ENCODE measurements at places on chromosomes 5 and 9.
A peak's percentile ranks its signal among the peaks of the same experiment; 100 is the strongest.

DNA sequence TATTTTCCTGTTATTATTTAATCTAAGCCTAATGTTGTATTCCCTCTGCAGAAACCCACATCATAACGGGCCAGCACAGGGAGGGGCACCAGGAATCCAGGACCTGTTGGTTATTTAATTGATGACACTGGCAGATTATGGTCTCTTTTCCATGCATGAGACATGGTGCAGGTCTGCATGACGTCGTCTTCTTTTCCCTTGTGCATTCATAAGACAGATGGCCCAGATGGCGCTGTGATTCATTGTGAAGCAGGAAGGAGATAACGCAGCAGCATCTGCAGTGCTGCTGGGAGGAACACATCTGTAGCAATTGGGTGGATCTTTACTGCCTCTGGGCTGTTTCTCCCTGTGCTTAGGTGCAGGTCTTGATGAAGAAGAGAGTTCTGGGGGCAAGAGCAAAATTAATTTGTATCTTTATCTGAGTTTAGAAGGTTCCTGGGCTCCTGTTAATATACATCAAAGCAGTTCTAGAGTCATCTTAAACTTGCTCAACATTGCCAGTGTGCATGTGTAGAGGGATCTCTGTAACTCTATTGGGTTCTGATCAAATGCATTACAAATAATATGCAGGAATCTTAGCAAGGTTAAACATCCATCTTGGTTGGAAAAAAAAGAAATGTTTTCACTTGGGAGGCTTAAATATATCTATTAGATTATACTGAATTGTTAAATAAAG is 176.1 kb downstream of the PCSK1 start:
- no peak for DNase-seq

DNA sequence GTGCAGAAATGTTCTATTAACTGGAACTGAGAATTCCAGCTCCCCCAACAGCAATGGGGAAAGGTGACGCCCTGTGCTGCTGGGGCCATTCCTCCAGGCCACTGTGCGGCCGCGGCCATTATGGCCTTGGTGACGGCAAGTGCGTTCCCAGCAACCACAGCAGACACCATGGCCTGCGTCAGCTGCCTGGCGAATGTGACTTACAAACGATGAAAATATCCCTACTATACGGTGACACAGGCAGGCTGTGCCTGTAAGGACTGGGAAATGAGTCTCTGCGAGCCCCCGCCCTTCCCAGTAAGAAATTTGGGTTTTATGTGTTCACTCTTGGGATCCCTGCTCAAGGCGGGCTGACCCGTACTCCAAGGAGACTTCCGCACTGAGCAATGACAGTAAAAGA is 20.6 kb downstream of the CLPTM1L start:
- DNase-seq = peak; percentile 9

DNA sequence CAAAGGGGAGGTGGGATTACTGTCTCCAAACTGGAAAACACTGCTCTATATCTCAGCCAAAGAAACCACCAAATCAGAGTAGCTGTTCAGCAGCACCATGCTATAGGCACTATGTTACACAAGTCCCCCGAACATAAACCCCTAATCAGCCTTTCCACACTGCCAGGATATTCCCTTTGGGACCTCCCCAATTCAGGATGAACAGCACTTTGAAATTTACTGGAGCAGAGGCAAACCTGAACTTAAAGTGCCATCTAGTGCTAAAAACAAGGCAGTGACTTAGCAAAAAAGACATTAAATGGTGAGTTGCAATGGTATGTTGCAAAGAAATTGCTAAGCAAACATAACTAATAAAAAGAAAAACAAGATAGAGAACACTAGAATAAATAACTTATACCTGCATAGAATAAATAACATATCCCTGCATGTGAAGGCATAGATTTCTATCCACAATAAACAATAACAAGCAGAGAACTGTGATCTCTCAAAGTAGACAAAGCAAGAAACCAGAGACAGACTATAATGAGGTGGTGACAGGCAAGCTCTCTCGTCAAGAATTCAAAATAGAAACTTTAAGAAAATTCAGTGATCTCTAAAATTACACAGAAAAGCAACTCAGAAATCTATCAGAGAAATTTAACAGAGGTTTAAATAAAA is 584.4 kb upstream of the ACO1 start:
- DNase-seq = no peak

DNA sequence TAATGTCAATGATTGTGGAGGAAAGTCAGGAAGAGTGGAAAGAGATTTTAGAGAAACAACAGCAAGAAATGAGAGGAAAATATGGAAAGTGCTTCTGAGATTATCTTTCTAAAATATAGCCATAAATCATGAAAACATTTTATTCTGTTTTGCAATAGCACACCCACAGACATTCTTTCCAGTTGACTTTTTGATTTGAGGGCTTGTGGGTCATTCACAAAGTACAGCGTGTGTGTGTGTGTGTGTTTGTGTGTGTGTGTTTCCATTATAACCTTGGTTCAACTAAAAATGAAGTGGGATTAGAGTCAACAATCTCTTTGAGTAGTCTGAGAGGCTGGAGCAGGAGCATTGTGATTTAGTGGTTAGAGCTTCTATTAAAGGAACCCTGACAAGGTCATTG is 116.6 kb upstream of the GAS1 start:
- no peak for DNase-seq

DNA sequence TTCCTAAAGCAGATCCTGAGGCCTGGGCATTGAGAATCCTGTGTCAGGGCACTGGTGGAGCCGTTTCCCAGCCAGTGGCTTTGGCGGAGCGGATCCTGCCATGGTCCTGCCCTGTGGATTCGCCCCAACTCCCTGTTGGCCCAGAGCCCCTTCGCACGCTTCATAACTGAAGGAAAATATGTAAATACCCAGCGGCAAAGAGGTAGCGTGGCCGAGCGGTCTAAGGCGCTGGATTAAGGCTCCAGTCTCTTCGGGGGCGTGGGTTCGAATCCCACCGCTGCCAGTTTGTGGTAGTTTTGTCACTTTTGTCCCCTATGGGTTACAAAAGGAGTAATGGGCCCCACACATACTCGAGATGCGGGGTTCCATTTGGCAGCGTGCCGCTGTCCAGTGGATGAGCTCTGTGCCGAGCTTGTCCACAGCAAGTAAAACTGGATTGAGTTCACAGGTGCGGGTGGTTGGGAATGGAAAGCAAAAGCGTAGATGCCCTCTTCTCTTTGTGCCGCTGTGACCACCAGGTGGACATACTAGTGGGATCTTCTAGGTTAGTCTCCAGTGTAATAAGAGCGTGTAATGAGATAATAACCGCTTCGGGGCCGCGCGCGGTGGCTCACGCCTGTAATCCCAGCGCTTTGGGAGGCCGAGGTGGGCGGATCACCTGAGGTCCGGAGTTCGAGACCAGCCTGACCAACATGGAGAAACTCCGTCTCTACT is 17.3 kb downstream of the TRIM7 start:
- peak; percentile 83 for DNase-seq

DNA sequence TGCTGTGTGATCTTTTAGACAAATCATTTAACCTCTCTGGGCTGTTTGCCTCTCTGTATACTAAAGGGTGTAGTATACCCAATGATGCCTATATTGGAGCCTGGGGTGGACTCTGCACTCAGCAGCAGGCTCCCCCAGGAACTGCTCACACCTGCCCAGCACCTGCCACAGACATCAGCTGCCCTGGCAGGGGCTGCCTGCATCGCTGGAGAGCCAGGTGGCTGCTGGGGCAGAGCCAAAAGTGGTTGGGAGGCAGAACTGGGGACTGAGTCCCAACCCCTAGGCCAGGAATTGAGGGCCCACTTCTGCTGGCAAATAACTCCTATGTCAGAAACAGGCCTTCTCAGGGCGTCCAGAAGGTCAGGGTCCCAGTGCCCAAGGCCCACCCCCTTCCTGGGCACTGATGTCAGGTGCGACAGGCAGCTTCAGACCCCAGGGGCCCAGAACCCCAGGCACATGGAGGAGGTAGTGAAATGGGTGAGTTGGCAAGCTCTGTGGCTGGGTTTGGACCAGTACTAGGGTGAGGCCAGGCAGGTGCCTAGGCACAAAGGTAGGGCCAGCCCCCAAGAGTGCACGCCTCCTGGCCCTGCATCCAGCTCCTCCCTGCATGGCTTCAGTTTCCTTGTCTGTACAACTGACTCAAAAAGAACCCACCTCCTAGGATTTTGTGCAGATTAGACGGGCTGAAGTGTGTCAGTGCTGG is 5.8 kb downstream of the UNC5A start:
- no peak for DNase-seq

GRCh38 chr5:173740400-173740799 is 124.0 kb upstream of the BOD1 start:
- no peak for DNase-seq

GRCh38 chr9:110767559-110768063 is 99.0 kb downstream of the MUSK start:
- peak; percentile 73 for DNase-seq

DNA sequence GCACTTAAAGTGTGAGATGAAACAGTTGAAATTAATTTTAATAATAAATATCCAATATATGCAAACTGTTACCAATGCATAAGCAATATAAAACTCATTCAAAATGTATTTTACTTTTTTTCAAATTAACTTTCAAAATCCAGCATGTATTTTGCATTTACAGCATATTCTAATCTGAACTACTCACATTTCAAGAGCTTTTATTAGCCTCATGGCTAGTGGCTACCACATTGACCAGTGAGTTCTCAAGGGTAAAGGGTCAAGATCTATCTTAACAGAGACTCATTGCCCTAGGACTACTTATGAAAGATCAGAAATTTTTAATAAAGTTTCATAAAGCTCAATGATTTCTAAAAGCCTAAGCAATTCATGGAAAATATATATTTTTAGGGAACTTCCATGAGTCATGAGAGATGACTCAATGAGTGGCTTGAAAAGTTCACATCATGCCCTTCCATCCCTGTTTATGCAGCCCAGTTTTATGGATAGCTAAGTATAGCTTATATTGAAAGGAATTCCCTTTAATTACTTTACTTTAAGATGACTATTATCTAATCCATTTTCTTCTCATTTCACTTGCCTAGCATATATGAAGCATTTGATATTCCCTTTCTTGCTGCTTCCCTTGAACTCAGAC is 608.6 kb downstream of the SLCO4C1 start:
- DNase-seq = no peak

DNA sequence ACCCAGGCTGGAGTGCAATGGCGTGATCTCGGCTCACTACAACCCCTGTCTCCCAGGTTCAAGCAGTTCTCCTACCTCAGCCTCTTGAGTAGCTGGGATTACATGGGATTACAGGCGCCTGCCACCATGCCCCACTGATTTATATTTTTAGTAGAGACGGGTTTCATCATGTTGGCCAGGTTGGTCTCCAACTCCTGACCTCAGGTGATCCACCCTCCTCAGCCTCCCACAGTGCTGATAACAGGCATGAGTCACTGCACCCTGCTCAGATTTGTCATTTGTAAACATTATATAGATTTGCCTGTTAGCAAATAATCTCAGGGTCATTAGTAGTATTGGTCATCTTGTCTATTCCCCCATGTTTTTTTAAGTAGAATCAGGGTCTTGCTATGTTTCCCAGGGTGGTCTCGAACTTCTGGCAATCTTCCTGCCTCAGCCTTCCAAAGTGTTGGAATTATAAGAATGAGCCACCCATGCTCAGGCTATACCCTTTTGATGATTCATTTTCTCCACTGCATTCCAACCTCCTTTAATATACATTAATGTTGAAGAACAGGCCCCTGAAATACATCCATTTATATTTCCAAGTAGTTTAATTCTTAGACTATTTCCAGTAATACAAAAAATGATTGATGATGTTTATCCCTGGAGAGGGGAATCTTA is 17.3 kb downstream of the CENPH start:
- no peak for DNase-seq

DNA sequence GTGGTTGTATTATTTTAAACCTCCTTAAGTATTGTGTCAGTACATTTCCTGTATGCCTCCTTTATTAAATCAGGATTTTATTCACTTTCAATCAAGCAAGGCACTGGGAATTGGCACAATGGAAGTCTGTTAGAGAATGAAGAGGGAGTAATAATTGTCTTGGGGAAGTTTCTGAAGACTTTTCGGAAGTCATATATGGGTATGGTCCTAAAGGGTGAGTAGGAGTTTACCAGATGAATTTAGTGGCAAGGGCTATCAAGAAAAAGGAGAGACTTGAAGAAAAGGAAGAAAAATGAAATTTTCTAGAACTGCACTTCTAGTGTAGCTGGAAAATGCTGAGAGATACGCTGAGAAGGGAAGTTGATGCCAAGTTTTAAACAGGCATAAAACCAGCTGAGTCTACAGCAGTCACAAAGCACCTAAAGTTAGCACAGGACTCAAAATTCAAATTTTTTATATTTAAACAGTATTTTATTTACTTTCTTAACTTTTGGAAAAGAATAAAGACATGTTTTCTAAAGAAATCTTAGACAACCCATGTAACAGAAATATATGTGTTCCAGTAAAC is 184.9 kb downstream of the SMC2 start:
- DNase-seq = no peak

GRCh38 chr5:177231479-177232250 is 71.9 kb downstream of the RAB24 start:
- DNase-seq = no peak

GRCh38 chr9:36781533-36781932 is 208.8 kb downstream of the MELK start:
- DNase-seq = no peak

DNA sequence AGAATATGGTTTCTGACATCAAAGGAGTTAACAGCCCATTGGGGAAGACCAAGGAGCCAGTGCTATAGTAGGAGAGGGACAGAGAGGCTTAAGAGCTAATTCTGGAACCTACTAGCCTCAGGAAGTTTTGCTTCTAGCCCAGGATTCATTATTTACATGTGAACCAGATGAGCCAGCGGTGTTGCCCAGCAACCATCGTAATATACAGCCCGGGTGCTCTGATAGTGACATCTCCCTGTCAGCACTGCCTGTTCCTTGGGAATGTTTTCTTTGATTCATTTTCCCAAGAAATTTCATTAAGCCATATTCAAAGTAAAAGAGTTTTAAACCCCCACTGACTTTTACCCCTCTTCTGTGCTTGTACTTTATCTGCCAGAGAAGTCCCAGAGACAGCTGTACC is 217.4 kb upstream of the ADAMTSL1 start:
- no peak for DNase-seq

GRCh38 chr9:18606846-18607245 is 132.9 kb downstream of the ADAMTSL1 start:
- DNase-seq = no peak

DNA sequence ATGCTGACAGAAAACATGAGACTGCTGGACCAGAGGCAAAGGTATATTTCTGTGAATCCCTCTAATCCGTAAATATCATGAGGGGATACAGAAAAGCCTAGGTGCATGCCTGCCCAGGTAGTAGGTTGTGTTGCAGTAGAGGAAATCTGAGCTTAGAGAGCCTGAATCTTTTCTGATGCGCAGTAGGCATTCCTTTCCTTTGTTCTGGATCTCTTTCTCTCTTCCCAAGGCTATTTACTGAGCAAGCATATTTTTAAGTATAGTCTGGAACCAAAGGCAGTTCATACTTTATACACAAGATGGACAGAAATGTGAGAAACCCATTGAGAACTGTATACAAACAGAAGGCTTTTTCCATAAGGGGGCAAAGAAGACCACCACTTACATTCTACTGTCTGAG is 359.3 kb downstream of the TMEM161B start:
- no peak for DNase-seq

Measured in testis (tissue), 5 donors.